ENCODE measurements at places on chromosomes 6 and 20.

- DNase-seq, result peak; percentile 54
These were observed 10.3 kb downstream of the NSFL1C start for GRCh38 chr20:1456300-1456699.

DNA sequence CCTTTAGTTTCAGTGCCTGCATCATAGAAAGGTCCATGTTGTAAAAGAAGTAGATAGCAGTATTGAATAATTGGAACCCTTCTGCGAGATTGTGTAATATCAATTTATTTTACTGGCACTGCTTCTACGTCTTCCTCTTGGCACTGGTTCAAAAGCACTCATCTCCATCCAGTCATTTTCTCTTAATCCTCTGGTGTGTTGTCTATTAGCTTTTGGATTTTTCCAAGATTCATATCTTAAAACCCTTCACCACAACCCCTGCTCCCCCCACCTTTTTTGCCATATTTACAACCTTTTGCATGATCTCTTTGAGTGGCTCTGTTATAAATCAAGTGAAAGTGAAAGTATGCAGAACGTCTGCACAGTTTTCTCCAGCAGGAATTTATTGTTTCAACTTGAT, 76.6 kb upstream of the HSF2 start:
- peak; percentile 32 for DNase-seq

GRCh38 chr6:110355727-110356126, 2.4 kb downstream of the METTL24 start:
- DNase-seq, result no peak

DNA sequence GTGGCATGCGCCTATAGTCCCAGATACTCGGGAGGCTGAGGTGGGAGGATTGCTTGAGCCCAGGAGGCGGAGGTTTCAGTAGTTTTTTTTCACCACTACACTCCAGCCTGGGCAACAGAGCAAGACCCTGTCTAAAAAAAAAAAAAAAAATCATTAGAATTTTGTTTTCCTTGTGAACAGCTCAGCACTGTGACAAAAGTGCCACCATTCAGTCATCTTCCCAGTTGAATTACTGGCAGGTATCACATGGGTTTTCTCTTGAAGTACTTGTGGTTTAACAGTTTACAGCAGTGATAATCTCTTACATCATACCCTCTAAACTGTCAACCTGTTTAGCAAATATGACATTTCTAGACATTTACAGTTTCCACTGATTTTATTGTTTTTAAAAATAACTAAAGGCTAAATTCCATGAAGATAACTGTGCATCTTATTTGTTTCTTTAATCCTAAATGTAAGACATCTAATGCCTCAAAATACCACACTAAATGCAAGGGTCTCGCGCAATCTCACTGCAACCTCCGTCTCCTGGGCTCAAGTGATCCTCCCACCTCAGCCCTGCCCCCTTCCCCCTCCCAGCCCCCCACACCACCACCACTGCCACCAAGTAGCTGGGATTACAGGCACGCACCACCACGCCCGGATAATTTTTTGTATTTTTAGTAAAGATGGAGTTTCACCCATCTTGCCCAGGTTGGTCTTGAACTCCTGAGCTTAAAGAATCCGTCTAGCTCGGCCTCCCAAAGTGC, 7.0 kb downstream of the TRPC4AP start:
- DNase-seq, result no peak

- peak; percentile 5 for DNase-seq
These were observed 731.3 kb upstream of the NRSN1 start for GRCh38 chr6:23394681-23395080.

DNA sequence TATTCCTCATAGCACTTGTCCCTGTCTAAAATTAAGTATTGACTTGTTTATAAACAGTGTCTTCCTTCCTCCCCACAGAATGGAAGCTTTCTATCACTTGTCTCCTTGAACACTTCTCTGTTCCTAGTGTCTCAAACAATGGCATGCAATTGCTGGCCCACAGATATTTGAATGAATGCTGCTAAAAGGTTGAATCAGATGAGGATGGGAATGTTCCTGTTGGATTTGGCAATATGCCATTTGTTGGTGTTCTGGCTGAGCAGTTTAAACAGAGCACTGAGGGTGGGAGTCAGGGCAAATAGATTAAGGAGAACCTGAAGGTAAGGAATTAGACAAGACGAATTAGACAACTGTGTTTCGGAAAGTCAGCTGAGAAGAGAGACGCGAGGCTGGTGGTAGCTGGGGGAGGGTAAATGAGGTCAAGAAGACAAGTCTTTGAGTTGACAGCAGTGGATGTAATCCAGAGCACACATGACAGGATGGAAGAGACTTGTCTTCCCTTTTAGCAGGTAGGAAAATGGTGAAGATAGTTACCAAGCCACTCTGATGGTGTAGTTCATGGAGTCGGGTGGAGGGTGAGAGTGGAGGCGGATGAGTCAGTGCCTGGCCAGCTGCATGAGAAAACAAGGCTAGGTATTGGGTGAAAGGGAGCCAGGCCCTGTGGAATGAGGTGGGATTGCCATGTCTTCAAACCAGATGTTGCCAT, 58.3 kb upstream of the GNRH2 start:
- peak; percentile 63 for DNase-seq

DNA sequence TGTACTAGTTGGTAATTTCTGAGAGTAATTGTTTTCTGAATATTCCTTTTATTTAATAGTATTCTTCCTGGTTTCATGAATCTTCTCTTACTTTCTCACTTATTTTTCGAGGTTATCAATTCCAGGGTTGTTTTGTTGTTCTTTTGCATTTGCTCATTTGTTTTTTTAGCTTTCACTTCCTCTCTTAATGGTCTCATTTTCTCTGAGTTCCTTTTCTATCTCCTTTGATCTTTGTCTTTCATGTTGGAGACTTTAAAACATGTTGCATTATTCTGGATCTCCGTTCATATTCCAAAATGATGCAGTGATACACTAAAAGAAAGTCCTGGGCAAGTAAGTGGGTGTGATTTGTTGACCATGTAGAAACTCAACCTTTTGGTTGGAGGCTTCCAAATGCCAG, 345.3 kb upstream of the SLC35B3 start:
- DNase-seq, result no peak

DNA sequence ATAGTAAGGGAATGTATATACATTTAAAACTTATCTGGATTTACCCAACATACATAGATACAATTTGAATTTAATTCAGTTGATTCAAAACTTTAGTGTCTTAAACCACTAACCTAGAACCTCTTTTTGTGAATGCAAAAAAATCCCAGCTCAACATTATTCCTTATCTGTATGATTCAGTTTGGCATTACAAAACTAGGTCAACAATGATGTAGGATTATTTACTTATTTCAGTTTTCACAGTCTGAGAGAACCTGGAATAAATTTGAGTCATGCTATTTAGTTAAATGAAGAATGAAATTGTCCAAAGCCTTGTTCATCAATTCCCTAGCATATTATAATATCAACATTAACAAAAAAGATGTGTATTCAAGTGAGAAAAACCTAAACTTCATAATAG, 7.4 kb upstream of the PLCB1 start:
- DNase-seq, result no peak

- peak; percentile 92 for DNase-seq
These were observed 120.5 kb upstream of the PRSS16 start for GRCh38 chr6:27126815-27127537.

GRCh38 chr6:55866128-55866527, 9.3 kb downstream of the BMP5 start:
- DNase-seq, result no peak

DNA sequence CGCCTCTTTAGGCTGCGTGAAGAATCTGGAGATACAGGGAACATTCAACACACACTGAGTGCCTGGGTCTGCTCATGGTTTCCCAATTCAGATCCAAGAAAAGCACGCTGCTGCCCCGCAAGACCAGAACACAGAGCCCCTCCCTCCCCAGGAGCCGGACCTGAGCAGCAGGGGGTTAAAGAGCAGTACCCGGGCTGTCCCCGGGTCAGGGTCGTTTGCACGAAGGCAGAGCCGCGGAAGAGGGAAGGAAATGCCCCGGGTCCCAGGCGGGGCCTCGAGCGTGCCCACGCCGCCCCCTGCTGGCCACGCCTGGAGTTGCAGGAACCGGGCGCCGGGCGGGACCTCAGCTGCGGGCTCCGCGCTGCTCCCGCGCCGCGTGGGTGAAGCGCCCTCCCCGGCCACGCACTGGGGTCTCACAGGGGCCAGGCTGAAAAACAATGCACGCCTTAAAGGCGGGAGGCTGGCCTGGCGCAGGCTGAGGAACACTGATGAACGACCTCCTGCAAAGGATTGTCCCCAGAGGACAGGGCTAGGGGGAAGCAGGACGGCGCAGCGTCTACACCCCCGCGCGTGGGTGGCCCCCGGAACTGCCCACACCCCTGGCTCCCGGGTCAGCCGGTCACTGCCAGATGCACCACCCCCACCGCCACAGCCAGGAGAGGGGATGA, 48.9 kb downstream of the ANKRD60 start:
- DNase-seq, result peak; percentile 47

DNA sequence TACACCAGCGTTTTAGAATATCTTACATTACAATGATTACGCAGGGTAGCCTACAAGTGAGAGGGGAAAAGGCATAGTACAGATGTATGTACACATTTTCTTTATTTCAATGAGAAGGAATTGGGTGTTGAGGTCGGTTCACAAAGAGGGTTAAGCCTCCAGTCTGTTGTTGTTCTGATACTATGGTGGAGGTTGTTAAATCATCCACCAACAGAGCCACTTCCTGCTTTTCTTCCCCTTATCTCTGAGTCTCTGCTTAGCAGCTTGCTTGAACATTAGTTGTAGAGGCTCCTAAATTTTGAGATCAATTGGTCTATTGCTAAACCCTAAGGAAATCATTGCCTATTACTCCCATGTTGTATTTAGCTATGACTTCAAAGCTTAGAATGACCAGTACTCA, 7.3 kb downstream of the RGS17 start:
- no peak for DNase-seq

- no peak for DNase-seq
These were observed 161.2 kb upstream of the NRSN1 start for GRCh38 chr6:23964865-23965264.

- no peak for DNase-seq
These were observed 69.2 kb upstream of the TXNDC5 start for GRCh38 chr6:7979831-7980230.

GRCh38 chr6:80133020-80133419, 26.5 kb downstream of the BCKDHB start:
- DNase-seq, result peak; percentile 81
